ENCODE measurements at places on chromosomes 3 and 15.

- DNase-seq = no peak
Measured at GRCh38 chr3:169954142-169954756, 12.4 kb upstream of the SEC62 start.

DNA sequence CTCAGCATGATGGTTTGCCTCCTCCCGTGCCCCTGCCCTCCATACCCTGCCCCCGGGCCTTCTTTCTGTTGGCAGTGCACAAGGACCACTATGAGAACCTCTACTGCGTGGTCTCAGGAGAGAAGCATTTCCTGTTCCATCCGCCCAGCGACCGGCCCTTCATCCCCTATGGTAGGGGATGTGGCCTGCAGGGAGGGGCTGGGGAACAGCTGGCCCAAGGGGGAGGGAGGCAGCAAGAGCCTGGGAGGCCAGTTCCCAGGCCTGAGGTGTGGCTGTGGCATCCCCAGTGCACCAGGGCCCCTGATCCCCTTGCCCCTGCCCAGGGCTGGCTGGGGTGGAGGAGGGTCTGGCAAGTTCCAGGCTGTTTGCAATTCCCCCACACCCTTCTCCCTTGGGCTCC is 2.6 kb upstream of the PLA2G4B start:
- DNase-seq = no peak

DNA sequence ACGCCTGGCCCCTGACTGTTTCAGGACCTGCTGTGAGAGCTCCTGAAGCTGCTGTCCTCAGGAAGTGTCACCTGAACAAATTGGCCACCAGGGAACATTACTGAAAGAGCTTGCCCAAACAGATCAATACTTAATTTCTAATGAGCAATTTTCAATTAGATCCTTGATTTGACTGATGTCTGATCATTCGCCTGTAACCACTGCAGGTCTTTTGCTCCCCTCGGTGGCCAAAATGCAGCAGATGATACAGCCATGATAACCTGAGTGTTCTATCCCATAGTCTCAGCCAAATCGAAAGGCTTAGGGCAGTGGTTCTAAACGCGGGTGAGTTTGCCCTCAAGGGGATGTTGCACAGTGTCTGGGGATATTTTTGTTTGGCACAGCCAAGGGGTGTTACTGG is 57.6 kb upstream of the MEX3B start:
- no peak for DNase-seq

DNA sequence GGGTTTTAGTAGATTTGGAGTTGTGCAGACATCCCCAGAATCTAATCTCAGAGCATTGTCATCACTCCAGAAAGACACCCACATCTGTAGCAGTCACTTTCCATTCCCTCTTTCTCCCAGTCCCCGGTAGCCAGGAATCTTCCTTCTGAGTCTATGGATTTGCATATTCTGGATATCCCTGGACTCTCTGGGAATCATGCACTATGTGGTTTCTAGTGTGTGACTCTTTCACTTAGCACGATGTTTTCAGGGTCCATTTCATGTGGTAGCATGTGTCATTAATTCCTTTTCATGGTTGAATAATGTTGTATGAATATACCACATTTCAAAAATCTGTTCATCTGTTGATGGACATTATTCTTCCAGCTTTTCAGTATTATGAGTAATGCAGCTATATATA is 29.3 kb downstream of the FBLN2 start:
- DNase-seq = no peak

DNA sequence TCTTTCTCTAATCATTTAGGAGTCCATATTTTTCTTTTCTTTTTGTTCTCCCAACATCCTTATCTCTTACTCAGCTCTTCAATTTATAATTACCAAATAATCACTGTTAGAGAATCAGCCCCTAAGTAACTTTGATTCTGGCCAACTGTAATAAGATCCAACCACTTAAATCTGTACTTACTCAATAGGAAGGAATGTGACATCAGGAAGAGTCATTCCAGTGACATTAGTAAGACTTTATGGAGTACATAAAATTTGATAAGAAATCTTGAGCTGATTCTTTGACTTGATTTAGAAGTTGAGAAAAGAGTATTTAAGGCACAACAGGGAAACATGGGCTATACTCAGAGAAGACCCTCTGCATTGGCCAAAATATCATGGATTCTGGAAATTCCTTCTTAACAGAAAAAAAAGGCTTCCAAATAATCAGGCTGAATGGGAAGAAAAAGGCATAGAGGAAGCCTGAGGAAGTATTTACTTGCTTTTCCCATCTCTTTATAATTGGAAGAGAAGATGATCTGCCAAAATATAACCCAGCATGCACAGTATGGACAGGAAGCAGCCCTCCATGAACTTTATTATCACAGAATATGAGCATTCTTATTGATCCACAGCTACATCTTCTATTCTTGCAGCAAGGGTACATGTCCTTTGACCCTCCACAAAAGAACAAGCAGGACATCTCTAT is 289.7 kb upstream of the TPRG1 start:
- no peak for DNase-seq

DNA sequence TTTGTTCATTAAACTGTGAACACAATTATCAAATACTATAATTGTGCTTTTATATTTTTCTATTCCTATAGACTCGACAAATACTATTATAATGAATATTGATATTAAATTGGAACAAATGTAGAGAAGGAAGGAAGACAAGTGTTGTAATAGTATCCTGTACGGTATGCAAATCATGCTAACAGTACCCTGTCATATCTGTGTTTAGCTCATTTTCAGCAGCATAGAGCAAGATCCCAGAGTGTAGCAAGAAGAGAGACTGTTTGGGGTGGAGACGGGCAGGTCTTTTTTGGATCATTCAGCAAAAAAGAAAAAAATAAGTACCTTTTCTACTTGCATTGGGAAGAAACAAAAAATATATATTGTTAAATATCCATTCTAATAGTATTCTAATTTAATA is 224.1 kb downstream of the TPRG1 start:
- DNase-seq = no peak

DNA sequence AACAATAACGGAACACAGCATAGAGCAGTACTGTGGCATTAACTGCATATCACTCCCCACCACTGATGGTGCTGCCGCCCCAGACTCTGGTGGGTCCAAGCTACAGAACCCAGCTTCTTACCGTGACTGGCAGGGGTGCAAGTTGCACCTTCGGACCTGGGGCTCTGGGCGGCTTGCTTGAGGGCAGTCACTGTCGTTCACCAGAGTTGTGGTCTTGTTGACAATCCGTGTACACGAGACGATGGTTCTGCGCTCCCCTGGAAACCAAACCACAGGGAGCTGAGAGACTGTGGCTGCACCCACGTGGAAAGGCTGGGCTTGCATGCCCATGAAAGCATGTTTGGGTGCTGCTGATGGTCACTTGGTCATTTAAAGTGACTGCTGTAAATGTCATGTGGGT is 293.0 kb downstream of the ADAMTS17 start:
- no peak for DNase-seq

GRCh38 chr3:123800362-123800682 is 83.8 kb downstream of the MYLK start:
- no peak for DNase-seq

GRCh38 chr15:51869060-51869421 is 39.6 kb downstream of the TMOD3 start:
- DNase-seq = no peak

DNA sequence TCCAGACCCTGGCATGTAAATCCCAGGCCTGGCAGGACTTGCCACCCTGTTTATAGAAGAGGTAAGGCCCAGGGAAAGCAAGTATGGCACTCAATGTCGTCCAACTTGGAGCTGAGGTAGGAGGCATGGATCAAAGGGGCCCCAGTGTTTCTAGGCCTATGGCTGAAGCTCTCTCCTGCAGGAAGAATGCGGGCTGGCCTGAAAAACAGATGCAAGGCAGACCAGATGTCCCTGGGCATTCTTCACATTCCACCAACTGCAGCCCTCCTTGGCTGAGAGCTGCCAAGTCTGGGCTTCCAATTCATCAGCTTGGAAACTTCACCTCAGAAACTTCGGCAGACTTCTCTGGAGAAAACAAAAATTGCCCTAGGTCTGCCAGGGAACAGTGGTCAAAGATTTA is 22.2 kb downstream of the MESD start:
- DNase-seq = no peak

- DNase-seq = peak; percentile 6
Measured at GRCh38 chr15:39255760-39256159, 325.1 kb upstream of the THBS1 start.

GRCh38 chr15:42453826-42454225 is 37.1 kb downstream of the ZNF106 start:
- no peak for DNase-seq

- DNase-seq = no peak
Measured at GRCh38 chr3:15478640-15478979, 42.9 kb downstream of the COLQ start.

- DNase-seq = no peak
Measured at GRCh38 chr3:106326941-106327695, 458.3 kb upstream of the CBLB start.

- DNase-seq = no peak
Measured at GRCh38 chr3:137769322-137770065, 5.4 kb downstream of the SOX14 start.

DNA sequence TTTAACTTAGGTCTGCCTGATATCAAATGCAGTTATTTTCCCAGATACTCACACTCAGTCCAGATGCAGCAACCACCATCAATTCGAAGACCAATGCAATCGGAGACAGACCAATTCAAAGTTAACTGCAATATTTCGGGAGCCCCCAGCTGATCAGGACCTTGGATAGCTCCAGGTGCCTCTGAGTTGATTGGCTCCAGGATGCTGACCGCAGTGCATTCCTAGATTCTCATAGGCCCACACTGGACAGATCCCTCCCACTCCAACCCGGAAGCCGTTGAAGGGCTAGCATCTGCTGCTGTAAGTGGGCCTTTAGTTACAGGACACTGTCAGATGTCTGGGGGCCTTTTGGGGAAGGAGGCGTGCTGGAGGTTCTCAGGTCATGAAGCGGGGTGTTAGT is 89.5 kb upstream of the ATP2B2 start:
- no peak for DNase-seq

- no peak for DNase-seq
Measured at GRCh38 chr3:99720985-99721632, 82.7 kb downstream of the COL8A1 start.

GRCh38 chr3:39000008-39000450 is 51.7 kb downstream of the SCN11A start:
- no peak for DNase-seq

DNA sequence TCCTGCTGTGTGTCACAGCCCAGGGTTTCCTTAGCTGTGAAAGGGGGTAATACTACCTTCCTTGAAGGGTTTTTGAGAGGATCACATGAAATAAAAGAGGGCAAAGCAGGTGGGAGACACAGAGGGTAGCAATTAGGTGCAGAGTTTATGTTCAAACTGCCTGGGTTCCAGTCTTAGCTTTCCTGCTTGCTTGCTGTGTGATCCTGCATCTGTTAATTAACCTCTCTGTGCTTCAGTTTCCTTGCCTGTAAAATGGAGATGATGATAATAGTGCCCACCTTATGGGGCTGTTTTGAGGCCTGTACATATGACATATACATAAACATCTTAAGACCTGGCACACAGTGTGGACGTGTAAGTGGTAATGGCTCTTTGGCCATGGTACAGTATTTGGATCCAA is 35.0 kb downstream of the SPSB4 start:
- no peak for DNase-seq

DNA sequence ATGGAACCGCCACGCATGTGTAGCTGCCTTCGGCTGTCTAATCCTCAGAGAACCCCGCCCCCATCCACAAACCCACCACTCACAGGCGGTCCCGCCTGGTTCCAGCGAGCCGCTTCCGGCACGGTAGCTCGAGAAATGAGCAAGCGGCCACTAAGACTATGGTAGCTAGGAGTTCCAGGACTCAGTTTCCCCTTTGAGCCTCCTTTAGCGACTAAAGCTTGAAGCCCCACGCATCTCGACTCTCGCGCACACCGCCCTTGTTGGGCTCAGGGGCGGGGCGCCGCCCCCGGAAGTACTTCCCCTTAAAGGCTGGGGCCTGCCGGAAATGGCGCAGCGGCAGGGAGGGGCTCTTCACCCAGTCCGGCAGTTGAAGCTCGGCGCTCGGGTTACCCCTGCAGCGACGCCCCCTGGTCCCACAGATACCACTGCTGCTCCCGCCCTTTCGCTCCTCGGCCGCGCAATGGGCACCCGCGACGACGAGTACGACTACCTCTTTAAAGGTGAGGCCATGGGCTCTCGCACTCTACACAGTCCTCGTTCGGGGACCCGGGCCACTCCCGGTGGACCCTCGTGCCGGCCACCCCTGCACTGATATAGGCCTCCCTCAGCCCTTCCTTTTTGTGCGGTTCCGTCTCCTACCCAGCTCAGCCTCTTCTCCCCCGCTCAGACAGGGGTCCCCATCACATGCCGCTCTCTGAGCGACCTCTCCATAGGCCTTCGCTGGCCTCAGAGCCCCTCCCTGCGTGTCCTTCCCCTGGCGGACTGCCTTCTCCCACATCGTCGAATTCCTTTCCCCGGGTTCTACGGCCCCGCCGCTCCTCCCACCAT is at the start of gene RAB11A:
Gene RAB11A, plus strand, starts transcription at position 366 of the 828 bp plus-strand sequence. Its CDS starts 95 bp downstream, at position 461.
- DNase-seq = peak; percentile 95

- no peak for DNase-seq
Measured at GRCh38 chr3:160108362-160108761, 116.9 kb upstream of the C3orf80 start.

- no peak for DNase-seq
Measured at GRCh38 chr3:49650177-49650576, 24.0 kb upstream of the APEH start.

DNA sequence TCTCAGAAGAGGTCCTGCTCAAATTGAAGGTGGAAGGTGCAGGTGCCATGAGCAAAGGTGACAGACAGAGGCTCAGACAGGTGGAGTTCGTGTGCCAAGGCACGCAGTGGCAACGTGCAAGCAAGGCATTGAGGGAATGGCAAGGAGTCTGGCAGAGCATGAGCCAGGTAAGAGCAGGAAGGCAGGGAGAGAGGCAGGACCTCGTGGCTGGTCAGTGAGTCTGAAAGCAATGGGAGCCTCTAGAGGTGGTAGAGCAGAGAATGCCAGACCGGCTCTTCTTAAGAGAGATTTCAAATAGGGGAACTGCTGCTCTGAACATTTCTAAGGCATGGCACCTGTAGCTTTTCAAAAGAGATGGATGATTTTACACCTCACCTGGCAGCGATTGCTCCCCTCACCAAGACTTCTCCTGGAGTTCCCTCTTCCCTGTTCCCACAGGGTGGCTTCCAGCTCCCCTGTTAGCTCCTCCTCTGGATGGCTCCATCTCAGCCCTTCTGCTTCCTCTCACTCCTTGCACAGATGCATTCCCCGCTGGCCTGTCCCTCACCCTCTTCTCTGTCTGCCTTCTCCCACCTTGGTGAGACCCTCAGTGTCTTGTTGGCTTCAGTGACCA is 2.7 kb downstream of the MYO5C start:
- DNase-seq = no peak

- no peak for DNase-seq
Measured at GRCh38 chr15:61157933-61158332, 71.2 kb downstream of the RORA start.

DNA sequence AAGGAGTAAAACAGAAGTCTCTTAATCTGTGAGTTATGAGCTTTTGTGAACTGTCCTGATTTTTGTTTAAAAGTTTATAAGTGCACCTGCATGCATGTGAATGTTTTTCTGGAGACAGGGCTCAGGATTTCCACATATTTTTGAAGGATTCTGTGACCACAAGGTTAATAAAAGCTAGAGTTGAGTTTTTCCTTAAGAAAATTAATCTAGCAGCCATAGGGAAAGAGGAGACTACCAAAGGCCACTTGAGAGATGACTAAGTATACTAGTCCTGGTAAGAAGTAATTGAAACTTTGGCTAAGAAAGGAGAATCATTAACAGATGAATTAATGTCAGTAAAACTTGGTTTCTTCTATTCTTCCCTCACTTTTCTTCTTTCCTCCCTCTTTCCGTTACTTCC is 176.8 kb upstream of the EPHA3 start:
- DNase-seq = no peak

Measured in substantia nigra (tissue), 51 donors.